Left renal cortex interstitium (tissue), 4 donors: ENCODE measurements at places on chromosomes 12 and 14.

- DNase-seq = no peak
Measured at GRCh38 chr14:55693904-55694303, 113.9 kb downstream of the KTN1 start.

DNA sequence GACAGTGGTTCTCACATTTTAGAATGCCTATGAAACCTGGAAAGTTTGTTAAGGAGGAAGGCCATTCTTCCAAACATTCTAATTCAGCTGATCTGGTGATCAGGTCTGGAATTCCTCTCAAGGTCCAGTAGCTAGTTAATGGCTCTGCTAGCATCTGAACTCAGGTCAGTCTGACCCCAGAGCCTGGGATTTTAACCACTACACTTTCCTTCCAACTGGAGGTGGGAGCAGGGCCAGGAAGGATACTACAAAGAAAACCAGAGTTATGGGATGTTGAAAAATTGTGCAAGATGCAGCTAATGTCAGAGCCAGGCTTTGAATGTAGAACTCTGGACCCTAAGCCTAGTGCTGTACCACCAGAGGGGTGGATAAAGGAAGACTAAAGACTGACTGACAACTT, 73.6 kb upstream of the NID2 start:
- DNase-seq = no peak

DNA sequence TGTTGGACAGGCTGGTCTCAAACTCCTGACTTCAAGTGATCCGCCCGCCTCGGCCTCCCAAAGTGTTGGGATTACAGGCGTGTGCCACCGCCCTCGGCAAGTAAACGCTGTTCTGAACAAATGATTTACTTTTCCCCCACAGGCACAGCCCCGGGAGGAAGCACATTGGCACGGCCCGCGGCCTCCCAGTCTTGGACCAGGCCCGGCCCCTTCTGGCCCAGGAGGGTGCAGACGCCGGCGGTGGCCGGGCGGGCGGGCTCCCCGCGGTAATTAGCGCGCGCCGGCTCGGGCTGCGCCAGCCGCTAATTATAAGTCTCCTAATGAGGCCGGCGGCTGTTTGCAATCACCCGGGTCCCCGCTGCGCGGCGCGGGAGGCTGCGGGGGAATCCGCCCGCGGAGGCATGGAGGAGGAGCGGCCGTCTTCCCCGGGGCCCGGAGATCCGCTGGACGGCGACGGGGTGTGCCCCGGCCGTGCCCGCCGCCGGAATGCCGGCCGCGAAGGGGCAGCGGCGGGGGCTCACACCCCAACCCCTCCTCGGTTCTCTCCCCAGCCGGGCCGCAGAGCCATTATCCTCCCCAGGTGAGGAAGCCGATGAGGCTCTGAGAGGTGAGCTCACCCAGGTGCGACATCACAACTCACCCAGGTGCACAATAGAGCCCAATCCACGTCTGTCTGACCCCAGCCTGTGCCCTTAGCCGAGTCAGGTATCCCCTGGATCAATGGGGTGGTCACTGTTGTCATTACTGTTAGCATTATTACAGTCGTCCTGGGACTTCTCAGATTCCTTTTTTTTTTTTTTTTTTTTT, 3.3 kb upstream of the POP5 start:
- no peak for DNase-seq

DNA sequence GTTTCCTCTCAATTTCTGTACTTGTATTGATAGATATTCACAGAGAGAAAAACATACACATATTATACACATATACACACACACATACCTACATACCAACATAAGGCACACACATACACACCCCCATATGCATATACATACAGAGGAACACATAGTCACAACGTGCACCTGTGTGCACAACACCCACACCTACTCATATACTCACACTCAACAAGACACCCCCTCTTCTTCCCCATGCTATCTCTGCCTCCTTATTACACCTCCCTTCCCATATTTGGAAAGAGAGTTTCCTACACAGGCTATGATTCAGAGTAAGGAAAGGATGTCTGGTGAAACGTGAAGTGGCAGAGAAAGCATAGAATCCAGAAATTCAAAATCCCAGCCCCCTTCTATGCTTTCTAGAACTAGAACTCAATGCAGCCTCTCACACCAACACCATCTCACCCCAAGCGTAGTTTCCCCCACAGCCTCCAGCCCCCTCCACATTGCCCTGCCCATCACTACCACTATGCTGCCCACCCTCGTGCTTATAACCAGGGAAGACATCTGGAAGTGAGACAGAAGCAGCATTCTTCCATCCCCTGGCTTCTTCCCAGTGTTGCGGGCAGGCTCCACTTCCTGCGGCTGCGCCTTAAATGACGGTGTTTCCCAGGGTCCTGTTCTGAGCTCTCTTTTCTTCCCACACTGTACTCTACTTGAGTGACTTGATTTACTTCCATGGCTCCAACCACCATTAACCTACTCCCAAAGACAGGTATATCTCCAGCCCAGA, 2.4 kb downstream of the RNASE8 start:
- no peak for DNase-seq

DNA sequence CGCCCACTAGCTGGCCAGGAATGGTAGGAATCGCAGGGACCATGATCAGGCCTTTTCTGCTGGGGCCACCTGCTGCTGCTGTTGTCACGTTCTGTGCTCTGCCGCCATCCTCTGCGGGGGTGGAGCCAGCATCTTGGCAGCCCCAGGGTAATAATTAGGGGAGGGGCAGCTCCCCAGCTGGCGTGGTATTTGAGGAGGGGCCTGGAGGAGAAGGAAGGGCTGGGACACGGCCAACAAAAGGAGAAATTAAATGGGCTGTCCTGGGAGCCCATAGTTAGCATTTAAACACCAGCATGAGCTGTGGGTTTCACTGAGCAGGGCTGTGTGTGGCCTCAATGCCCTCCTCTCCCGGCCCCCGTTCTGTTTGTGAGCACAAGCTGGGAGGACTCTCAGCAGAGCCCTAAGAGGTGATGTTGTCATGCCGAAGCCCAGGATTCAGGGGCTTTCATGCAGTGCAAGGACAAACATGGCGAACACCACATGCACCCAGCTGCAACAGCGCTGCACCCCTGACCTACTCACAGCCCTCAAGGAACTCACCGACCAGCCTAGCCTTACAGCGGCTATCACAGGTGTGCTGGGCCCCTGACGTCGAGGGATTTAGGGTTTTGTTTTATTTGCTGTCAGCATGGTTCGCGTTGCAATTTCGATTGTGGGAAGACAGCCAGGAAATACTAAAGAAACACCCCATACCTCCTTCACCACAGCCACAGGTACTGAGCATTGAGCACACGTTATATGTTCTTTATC, 324.3 kb downstream of the CACNA1C start:
- no peak for DNase-seq

DNA sequence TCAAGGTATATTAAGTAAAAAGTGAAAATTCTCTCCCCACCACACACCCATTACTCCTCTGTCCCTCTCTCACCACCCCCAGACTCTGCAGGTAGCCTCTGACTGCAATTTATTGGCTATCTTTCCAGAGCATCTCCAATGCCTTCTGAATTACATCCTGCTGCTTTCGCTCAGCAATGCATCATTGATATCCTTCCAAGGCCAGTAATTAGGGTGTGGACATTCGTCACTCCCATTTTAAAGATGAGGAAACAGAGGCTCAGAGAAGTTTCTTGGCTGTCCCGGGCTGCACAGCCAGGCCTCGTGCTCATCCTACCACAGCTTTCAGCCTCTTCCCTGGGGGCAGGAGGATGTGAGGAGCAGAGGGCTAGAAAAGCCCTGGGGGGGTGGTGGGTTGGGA, 23.6 kb upstream of the PGF start:
- DNase-seq = no peak

- DNase-seq = no peak
Measured at GRCh38 chr12:127822809-127823411, 444.1 kb upstream of the TMEM132C start.

GRCh38 chr14:100425429-100425827, 102.3 kb downstream of the SLC25A47 start:
- DNase-seq = no peak

GRCh38 chr14:77593501-77593961, 22.9 kb downstream of the SPTLC2 start:
- no peak for DNase-seq

- no peak for DNase-seq
Measured at GRCh38 chr14:94548131-94548998, 12.9 kb upstream of the SERPINA4 start.

DNA sequence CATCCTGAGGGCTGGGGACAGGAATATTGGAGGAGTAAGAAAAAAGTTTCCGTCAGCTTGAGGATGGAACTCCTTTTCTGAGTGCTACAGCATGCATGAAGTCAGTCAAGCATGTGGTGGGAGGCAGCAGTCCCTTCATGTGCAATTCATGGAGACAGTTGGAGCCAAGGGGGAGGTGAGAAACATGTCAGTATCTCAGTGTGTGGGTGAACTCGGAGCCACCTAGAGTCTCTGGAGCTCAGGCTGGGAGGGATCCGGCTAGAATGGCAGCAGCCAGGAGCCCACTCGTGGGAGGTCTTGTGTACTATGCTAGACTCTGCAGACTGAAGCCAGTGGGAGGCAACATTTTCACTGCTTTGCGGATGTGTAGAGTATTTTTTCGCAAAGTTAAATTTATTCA, 60.3 kb downstream of the AVPR1A start:
- DNase-seq = no peak
